ENCODE measurements at places on chromosomes 2 and 18.

- no peak for DNase-seq
Measured at GRCh38 chr2:85264471-85264870, 63.3 kb downstream of the TGOLN2 start.

DNA sequence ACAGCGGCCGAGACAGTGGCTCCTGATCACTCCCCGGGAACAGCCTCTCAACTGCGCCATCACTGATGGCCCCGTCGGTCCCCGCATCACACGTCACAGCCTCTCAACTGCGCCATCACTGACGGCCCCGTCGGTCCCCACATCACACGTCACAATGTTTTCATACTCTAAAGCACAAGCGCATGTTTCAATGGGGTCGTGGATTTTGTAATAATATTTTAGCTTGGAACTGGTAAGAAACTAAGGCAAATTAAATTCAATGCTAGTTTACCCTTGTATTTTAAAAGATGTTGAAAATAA is 44.2 kb upstream of the CTDP1 start:
- DNase-seq = no peak

DNA sequence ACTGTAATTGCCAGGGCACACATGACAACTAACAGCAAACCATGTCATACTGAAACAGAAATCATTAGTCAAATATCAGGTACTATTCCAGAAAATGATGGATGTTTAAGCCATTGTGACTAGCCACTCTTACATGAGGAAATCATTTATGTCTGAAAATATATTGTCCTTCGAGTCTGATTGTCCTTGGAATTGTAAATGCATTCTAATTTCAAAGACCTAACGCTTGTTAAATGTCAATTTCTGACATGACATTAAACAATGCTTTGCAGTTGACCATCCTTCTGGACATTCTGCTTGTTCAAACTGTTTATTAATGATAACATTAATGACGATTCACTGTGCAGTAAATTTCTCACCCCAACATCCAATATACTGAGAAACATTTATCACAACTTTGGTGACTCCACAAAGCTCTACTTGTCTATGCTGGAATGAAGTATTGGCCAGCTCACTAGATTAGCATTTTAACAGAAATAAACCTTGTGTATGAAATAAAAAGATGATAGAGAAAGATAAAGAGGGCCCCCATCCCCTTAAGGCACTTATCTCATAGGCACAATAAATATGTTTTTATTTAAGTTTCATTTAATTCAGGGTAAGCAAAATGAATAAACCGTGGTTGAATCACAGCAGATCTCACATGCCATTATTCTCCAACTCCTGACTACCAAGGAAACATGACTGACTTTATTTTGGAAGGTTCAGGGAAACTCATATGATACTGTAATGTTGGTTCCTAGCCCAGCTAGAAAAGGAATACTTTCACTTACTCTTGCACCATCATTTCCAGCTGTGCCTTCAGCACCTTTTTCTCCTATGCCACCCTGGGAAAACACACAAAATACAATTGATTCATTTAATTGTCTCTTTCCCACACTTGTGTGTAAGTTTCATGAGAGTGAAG is 82.3 kb downstream of the COL3A1 start:
- DNase-seq = no peak

- DNase-seq = no peak
Measured at GRCh38 chr2:221337957-221338685, 234.0 kb downstream of the EPHA4 start.

DNA sequence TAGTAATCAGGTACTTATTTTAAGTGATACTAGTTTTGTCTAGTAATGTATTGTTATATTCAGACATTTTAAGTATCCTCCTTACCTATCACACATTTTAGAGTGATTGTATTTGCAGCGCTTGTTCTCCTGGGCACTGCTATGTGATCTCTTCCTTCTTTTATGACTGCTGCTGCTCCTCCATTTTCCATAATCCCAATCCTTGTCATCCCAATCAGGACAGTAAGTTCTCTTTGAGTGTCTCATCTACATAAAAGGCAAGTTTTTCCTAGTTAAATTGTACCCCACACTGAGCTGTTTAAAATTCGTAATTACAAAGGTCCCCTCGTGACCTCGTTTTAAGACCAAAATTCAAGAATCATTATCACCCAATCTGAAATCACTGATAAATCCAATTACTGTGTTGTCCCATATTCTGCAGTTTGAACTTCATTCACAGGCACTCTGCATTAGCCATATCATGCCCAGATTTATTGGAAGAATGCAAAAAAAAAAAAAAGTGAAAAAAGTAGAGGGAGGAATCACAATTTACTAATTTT is 2.8 kb downstream of the CLK1 start:
- no peak for DNase-seq

- no peak for DNase-seq
Measured at GRCh38 chr18:23183411-23184150, 48.3 kb downstream of the CABLES1 start.

DNA sequence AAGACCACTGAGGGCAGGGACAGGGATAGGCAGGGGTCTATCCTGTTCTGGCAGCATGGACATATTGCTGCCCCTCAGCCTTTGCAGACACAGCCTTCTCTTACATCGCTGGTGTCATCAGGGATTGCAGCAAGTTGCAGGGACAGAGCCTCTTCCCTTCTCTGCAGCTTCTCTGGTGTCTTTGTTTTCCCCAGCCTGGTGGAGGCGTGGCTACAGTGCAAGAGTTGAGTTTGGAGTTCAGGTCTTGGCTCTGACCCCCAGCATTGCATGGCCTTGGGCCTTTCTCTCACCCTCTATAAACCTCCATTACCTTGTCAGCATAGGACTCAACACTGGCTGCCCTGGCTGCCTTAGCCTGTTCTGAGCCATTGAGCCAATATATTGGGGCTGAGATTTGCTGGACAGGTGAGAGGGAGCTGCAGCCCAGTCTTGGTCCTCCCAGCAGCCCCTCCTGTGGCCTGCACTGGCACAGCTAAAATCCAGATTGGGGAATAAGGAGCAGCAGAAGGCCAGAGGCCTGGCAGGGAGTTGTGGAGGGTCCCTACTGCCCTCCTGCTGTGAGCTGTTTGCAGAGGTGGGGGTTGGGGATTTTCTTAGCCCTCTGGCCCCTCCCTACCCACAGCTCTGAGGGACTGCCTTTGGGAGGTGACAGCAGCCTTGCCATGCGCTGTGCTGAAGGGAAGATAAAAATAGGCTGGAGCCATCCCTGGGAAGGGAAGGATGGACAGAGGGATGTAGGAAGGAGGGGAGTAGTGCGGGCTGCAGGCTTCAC is 22.8 kb downstream of the EHD3 start:
- peak; percentile 25 for DNase-seq

DNA sequence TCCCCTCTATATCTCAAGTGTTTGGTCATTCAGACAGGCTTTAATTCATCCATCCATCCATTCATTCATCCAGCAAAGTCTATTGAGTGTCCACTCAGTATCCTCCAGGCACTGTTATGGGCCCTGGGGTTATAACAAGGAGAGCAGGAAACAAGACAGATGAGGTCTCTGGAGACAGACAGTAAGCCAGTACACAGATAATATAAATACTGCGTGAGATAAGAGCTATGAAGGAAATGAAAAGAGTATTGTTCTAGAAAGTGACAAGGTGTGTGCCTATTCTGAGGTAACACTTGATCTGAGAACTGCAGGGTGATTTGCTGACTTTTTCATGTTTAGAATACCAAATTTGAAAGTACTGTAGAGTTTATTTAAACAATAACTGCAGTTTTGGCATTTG is 98.3 kb downstream of the OSBPL6 start:
- DNase-seq = no peak

- DNase-seq = no peak
Measured at GRCh38 chr2:69226903-69227302, 160.1 kb downstream of the GFPT1 start.

- DNase-seq = no peak
Measured at GRCh38 chr18:76805221-76805620, 17.1 kb upstream of the ZNF236 start.

DNA sequence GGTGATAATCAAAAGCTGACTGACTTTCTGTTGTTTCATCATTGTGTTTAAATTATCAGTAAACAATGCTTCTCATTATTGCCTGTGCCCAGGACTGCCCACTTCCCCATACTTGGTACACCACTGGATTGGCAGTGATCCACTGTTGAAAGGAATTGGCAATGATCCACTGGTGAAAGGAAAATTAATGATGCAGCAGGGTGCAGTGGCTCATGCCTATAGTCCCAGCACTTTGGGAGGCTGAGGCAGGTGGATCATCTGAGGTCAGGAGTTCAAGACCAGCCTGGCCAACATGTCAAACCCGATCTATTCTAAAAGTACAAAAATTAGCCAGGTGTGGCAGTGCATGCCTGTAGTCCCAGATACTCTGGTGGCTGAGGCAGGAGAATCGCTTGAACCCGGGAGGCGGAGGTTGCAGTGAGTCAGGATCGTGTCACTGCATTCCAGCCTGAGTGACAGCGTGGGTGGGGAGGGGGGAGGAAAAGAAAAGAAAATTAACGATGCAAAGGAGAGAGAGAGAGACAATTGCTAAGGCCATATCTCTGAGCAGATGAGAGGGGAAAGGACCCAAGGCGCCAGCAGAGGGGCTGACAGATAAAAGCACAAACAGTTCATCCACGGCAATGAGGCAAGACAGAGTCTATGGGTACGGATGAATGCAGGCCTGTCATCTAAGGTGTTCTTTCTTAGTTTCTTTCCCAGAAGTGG is 10.2 kb upstream of the GTF2A1L start:
- no peak for DNase-seq

DNA sequence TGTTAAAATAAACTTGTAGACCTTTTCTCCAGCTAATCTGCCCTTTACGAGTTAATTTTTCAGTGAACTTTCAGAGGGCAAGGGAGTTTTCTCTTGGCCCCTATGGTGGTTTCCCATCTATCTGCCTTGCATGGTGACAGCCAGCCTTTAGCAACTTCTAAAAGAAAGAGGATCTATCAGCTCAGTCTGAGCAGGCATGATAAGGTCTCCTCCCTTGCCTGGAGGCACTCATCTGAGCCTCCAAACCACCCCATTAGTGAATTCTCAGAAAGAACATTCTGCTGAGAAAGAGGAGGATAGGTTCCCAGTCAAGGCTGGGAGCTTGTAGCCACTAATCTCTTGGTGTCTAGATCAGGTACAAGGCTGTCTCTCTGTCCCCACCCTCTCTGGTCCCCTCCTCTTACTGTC is 10.7 kb upstream of the GYPC start:
- DNase-seq = no peak

DNA sequence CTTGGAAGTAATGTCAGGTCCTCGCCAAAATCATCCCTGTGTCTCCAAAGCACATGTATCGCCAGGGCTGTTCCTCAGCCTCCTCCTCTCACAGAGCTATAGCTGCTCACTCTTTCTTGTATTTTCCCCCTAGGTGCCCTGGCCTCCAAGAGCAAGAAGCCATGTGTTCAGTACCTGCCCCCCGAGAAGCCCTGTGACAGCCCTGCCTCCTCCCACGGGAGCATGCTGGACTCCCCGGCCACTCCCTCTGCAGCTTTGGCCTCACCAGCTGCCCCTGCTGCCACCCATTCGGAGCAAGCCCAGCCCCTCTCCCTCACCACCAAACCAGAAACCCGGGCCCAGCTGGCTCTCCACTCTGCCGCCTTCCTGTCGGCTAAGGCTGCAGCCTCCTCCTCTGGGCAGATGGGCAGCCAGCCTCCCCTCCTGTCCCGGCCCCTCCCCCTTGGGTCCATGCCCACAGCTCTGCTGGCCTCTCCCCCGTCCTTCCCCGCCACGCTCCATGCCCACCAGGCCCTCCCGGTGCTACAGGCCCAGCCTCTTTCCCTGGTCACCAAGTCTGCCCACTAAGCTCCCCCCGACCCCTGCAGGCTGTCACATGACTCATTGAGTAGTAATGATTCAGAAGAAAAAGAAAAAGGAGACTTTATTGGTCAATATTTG is 18.8 kb downstream of the TGOLN2 start:
- DNase-seq = no peak

GRCh38 chr2:240240781-240241180 is 100.3 kb upstream of the OTOS start:
- no peak for DNase-seq

DNA sequence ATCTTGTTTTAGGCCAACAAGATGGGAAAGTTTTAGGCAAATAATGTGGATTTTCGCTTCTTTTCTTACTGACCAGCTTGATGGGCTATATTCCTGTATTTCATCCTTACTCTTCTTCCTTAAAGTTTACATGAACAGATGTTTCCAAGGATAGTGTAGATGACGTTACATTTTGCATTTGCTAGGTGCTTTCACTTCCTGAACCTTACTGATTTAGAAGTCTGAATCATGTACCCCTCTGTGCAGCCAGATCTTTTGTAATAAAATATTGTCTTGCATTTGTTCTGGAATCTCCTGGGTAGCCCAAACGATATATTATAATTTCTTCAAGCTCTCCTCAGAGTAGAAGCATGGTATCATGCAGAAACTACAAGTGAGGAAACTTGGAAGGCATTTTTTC is 93.4 kb downstream of the CALCRL start:
- DNase-seq = no peak

GRCh38 chr2:16638946-16639345 is 26.7 kb downstream of the CYRIA start:
- DNase-seq = no peak

- peak; percentile 75 for DNase-seq
Measured at GRCh38 chr2:125471963-125472362, 1184.0 kb upstream of the GYPC start.

DNA sequence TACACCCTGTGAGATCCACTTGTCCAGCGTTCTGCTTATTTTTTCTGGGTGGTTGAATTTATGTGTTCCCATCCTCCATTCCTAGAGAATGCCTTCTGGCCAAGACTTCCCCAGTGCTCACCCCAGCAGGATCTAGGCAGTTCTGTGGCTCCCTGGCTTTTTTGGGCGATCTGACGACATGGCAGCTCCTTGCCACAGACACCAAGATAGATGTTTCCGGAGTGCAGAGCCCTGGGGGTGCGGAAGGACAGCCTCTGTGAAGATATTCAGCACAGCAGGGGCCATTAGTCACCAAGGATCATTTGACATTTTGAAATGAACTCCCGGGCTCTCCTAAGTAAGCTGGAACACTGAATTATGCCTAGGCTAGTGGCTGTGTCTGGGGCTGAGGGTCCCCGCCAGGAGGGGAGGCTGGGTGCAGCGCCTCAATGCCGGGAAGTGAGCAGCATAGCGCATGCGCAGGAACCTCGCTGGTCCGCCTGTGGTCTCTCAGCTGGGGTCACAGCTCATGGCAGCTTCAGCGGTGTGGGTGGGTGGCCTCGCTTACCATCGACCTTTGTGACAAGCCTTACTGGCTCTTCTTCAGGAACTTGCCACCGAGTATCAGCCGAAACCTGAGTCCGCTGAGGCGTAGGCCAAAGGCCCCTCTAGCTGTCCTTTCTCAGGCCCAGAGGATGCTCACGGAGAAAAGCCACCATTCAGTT is 60.3 kb downstream of the MEX3C start:
- no peak for DNase-seq

- no peak for DNase-seq
Measured at GRCh38 chr2:218444692-218445357, 25.9 kb downstream of the VIL1 start.

Data from WTC11 (cell line).